ENCODE measurements at places on chromosomes 12 and 14.

DNA sequence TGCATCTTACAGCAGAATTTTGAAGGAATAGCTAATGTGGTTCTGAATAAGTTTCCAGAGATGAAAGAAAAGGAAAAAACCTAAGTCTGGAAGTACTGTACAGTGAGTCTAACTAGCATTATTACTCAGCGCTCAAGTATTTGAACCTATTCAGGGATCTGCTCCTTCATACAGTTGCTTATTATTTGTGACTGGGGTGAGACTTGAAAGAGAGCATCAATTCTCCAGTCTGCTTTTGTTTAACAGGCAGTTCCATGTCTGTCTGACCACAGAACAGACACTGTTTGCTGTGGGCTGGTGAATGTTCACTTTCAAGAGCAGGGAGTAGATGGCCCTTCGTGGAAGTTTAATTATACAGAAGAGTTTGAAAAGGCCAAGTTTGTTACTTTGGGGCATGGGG lies 9.3 kb downstream of the ETV6 start:
- no peak for DNase-seq

DNA sequence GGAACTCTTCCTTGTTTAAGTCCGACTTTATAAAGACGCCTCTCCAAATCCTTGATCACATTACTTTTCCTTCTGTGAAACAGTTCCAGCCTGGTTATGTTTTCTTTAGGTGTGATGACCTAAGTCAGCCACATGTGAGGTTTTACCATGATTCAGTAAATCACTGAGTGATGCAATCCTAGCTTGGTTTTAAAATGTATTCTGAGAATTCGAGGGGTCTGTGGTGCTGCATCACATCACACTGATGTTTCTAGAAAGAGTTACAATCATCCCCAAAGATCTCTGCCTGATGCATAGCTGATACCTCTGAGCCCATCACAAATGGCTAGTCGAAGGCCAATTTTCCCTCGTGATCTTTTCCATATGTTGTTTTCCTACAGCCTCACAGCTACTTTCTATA lies 152.7 kb downstream of the ANO2 start:
- no peak for DNase-seq

- DNase-seq = no peak
Measured at GRCh38 chr12:72111706-72112105, 160.5 kb upstream of the TRHDE start.

DNA sequence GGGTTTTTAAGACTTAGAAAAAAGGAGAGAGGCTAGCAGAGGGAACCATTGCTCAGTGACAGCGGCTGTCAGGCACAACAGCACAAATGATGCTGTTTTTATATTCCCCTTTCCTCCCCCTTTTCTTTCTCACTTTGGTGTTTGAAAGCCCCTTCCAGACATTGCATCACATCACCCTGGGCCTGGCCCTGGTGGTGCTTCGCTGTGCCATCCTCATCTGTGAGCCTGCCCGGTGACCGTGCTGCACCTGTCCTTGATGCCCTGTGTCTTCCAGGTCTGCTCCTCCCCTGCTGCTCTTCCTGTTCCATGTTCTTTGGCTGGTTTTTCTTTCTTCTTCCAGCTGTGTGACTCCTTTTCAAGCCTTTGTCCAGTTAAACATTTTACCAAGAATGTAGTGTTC lies 24.8 kb downstream of the KLC1 start:
- no peak for DNase-seq

- DNase-seq = no peak
Measured at GRCh38 chr12:113109360-113109759, 26.2 kb downstream of the RASAL1 start.

GRCh38 chr14:54651649-54652048 lies 84.7 kb downstream of the SAMD4A start:
- DNase-seq = no peak

- DNase-seq = no peak
Measured at GRCh38 chr12:106672314-106673025, 89.7 kb downstream of the RFX4 start.

GRCh38 chr12:52906191-52906601 lies 1.3 kb upstream of the KRT8 start:
- no peak for DNase-seq

GRCh38 chr14:55482936-55483605 lies 42.7 kb upstream of the TBPL2 start:
- no peak for DNase-seq

GRCh38 chr12:3308609-3309008 lies 182.4 kb upstream of the PRMT8 start:
- no peak for DNase-seq

DNA sequence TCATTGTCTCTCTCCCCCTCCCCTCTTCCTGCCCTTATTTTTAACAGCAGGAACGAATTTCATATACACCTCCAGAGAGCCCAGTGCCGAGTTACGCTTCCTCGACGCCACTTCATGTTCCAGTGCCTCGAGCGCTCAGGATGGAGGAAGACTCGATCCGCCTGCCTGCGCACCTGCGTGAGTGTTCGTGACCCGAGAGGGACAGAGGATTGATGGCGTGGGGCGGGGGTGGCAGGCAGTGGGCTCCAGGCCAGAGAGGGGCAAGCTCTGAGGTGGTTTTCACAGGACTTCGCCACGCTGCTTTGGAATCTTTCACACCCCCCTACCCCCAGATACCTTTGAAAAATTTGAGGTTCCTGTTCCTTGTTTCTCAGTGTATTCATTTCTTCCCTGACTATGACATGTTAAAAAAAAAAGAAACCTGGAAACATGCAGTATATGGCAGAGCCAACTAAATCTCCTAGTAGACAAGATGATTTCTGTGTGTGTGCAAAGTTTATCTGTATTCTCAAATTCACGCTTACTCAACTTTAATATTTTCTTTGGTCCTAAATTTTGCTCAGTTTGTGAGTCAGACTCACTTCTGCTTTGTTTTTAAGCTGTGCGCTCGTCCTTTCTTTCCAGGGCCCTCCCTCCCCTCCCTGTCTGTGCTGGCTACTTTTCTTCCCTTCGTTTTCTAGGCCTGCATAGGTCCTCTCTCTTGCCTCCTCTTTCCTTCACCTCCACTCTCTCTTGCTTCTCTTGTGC lies 103.1 kb downstream of the ETV6 start:
- DNase-seq = no peak

- DNase-seq = no peak
Measured at GRCh38 chr12:27359578-27360340, 27.1 kb downstream of the BMAL2 start.

GRCh38 chr14:104633276-104634137 lies 28.9 kb upstream of the TMEM179 start:
- no peak for DNase-seq

- no peak for DNase-seq
Measured at GRCh38 chr14:67491741-67492507, 3.4 kb upstream of the TMEM229B start.

GRCh38 chr12:32983968-32984367 lies 87.4 kb upstream of the PKP2 start:
- DNase-seq = no peak

DNA sequence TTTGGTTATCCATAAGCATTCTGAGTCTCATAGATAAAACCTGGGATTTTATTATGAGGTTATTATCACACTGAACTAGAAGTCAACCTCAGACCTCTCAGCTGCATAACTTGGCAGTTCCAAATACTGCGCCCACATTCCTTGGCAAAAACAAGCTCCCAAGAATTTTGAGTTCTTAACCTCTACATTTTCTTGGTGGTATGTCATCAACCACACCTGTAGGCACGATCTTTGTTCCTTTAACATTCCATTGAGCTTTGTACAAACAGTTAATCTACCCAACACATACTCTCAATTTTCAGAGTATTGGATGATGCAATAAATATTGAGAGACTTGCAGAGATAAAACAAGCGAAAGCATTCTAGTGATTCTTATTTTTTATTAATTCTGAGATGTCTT lies 371.8 kb upstream of the PRICKLE1 start:
- no peak for DNase-seq

DNA sequence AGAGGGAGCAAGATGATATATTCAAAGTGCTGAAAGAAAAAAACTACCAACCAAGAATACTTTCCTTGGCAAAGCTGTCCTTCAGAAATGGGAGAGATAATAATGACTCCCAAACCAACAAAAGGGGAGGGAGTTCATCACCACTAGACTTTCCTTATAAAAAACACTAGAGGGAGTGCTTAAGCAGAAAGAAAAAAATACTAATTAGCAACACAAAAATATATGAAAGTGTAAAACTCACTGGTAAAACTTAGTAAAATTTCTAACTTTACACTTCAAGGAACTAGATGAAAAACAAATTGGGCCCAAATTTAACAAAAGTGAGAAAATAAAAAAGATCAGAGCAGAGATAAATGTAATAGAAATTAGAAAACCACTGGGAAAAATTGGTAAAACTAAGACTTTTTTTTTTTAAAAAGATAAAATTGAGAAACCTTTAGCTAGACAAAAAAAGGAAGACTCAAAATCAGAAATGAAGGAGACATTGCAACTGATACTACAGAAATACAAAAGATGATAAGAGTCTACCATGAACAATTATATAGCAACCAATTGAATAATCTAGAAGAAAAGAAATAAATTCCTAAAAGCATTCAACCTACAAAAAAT lies 60.4 kb upstream of the FAR2 start:
- no peak for DNase-seq

GRCh38 chr12:32083489-32083888 lies 23.2 kb upstream of the BICD1 start:
- DNase-seq = no peak

GRCh38 chr14:64938972-64939816 lies 3.4 kb downstream of the GPX2 start:
- no peak for DNase-seq

DNA sequence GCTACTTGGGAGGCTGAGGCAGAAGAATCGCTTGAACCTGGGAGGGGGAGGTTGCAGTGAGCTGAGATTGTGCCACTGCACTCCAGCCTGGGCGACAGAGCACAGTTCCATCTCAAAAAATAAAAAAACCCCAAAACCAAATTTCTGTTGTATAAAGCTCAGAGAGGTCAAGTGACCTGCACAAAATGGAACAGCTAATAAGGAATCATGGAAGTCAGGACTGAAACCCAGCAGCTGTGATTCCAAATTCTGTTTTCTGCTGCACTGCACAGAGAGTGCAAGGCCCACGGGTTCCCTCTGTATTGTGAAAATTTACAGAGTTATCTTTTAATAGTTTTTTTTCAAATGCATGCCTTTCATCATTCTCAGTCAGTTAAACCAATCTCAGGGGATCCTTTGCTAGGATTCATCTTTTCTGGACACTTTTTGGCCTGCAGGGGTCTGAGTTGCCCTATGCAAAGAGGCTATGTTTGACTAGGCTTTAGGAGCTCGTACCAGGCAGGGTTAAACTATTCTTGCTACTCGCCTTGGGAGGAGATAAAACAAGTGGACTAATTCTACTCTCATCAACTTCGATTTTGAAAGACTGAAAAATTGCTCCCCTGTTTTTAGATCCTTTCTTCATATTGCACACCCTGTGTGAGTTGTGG lies 26.1 kb upstream of the AACS start:
- no peak for DNase-seq

GRCh38 chr14:89004166-89004565 lies 179.7 kb downstream of the TTC8 start:
- DNase-seq = no peak

DNA sequence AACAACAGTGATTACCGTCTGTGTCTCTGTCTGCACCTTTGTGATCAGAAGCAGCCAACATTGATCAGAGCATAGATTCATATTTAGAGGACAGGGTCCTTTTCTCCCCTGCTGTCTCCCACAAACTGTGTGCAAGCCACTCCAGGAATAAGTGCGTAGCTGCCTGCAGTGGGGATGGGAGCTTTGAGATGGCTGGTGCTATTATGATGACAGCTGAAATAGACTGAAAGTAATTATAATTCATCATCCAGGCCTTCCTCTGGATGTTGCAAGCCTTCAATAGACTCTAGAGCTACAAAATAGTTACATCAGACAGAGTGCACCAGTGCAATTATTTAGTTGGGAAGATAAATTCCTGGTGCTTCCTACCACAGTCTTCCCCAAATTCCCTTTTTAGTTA lies 68.1 kb downstream of the BORCS5 start:
- no peak for DNase-seq

DNA sequence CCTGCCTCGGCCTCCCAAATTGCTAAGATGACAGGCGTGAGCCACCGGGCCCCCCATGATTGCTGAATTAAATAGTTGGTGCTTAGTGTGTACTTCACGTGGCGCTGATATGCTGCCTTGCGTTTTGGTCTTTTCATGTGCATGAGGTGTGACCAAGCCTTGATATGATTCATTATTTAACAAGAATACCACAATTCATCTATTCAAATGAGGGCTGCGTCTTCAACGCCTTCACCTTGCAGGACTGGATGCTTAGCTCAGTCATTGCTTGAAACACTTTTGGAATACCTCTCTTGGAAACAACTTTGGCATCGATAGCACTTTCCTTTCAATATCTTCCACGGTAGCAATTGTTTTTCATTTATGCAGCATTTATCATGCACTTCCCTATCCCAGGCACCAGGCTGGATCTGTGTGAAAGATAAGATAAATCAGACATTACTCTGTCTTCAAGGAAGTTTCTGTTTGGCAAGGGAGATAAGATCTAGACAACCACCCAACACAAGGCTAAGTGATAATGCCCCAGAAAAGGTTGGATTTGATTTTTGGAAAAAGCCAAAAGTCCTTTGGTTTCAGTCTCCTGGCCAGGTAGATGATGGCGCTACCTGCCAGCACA lies 1.3 kb upstream of the TEAD4 start:
- no peak for DNase-seq

DNA sequence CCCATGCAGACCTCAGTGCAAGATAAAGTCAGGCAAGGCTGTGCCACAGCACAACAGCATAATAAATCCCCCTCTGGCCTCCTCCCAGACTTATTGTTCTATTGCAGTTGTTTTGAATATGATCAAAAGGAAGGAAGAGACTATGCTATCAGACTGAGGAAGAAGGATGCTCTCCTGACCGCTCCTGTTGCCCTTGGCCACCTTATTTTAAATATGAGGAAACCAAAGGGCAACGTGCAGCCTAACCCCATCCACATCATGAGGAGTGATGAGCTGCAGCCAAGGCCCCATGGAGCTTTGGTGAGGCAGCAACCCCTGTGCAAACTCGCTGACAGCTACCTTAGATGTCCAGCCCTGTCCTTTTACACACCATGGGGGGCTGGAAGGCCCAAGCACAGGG lies 291.7 kb downstream of the ZFP36L1 start:
- no peak for DNase-seq

GRCh38 chr14:85934886-85935254 lies 404.9 kb downstream of the FLRT2 start:
- DNase-seq = no peak

GRCh38 chr12:77745624-77746023 lies 85.1 kb upstream of the NAV3 start:
- DNase-seq = no peak

DNA sequence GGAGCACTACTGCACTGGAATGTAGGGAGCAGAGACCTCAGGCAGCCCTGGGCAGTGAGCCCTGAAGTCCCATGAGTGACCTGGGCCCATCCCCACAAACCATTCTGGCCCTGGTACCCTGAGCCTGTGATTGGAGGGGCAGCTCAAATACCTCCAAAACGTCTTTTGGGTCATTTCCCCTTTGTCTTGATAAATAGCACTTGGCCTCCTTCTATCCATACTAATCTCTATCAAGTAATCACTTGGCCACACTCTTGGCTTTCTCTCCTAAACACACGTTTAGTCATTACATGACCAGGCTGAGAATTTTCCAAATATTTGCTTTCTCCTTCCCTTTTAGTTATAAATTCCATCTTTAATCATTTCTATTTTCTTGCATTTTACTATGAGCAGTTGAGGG lies 91.3 kb downstream of the RPAP3 start:
- no peak for DNase-seq

- DNase-seq = no peak
Measured at GRCh38 chr12:30927222-30927611, 669 bp downstream of the TSPAN11 start.

Data from stimulated activated CD4-positive, alpha-beta T cell treated with anti-CD3 and anti-CD28 coated beads, TNF-alpha, amount 100 ng/mL, for 24 hours (primary cell).